ENCODE measurements at places on chromosomes 2 and 18. TPM values are rescaled to one million over a fixed set of nuclear protein-coding genes. Genes with fewer than 3 reads are reported as not detected.

Gene ANKMY1
- total RNA-seq = 9.7 TPM

DNA sequence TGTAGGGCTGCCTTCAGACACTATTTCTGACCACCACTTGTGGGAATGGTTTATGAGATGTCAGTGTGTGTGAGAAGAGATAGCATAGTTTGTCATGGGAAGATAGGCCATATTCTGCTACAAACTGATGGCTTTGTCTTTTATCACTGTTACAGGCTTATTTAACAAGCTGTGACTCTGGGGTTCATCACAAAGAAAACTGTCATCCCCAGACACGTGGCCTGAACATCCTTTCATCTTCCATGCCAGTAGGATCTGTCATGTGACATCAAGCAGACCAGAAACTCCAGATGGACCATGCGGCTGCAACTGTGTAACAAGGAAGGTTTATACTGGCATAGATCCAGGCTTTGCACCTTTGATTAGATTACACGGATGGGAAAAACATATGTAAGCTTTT, 128.6 kb upstream of the KCNH7 start:
- no peak for DNase-seq

- DNase-seq = peak; percentile 71
These were observed 86.9 kb downstream of the LTBP1 start for GRCh38 chr2:33033606-33034081.

DNA sequence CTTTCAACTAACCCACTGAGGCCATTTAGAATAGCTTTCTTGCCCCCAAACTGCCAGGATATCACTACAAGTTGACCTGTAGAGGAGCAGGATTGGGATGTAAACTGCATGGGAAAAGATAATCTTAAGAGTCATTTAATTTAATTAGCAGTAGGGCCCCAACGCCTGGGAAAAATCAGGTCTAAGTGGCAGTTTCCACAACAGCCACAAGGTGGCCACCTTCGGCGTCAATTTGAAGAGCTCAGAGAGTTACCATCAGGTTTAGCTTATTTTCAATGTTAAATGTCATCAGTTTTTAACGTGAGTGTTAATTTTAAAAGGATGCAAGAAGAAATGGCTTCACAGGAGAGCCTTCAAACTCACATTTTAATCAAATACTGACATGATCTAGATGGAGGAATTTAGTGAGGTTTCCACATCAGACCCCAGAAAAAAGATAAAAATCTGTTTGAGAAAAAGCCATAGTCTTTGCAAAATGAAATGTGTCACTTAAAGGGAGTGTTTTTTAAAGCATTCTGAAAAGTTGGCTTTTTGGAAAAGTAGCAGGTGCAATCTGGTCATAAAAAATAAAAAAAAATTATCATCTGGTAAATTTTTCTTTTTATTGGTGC, 77.3 kb upstream of the UPP2 start:
- DNase-seq = peak; percentile 60

DNA sequence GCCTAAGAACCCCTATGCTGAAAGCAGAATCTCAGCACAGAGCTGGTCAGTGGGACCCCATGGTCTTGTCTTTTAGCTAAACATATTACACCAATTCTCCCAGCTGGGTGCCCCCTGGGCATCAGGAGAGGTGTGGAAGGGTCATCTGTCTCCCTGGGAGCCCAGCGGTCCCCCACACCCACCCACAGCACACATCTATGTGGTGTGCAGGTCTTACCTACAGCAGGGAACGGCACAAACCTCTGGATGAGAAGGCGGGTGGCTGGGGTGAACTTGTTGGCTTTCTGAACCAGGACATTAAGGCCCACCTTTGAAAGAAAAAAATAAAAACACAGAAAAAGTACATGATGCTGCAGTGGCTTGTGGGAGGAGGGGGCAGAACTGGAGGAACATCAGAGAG, 70.7 kb downstream of the EMX1 start:
- no peak for DNase-seq

GRCh38 chr2:99609851-99610381, 120.1 kb upstream of the REV1 start:
- no peak for DNase-seq

GRCh38 chr2:21043744-21044532, at the start of gene APOB:
APOB (minus strand) TSS chr2:21044073; CDS start chr2:21043945, 128 bp downstream.
- DNase-seq = no peak

All from SK-MEL-5 (cell line).